ENCODE measurements at places on chromosomes 3 and 15. TPM values are rescaled to one million over a fixed set of nuclear protein-coding genes. Genes with fewer than 3 reads are reported as not detected.

The TF gene
- total RNA-seq, result 0.32 TPM

The ACKR4 gene
- 4.7 TPM for total RNA-seq

The PAQR9 gene
- 0.16 TPM for total RNA-seq

The CP gene
- total RNA-seq, result not detected

The C3orf70 gene
- total RNA-seq, result 0.34 TPM

The GOLGA6B gene
- under 0.01 TPM for total RNA-seq

The CCNDBP1 gene
- total RNA-seq, result 52.0 TPM

The ATP8B4 gene
- total RNA-seq, result 29.4 TPM

The SGO1 gene
- 0.17 TPM for total RNA-seq

The UBAP1L gene
- 0.95 TPM for total RNA-seq

The TRIM42 gene
- not detected for total RNA-seq

The ROPN1 gene
- total RNA-seq, result not detected

The TNFSF10 gene
- total RNA-seq, result 9.2 TPM

The TMC3 gene
- total RNA-seq, result not detected
